ENCODE measurements at places on chromosomes 4 and X.

GRCh38 chr4:25638806-25639205 is 16.8 kb upstream of the SLC34A2 start:
- DNase-seq, result no peak

- no peak for DNase-seq
Observed at GRCh38 chrX:148035380-148035779, 54.2 kb downstream of the FMR1NB start.

DNA sequence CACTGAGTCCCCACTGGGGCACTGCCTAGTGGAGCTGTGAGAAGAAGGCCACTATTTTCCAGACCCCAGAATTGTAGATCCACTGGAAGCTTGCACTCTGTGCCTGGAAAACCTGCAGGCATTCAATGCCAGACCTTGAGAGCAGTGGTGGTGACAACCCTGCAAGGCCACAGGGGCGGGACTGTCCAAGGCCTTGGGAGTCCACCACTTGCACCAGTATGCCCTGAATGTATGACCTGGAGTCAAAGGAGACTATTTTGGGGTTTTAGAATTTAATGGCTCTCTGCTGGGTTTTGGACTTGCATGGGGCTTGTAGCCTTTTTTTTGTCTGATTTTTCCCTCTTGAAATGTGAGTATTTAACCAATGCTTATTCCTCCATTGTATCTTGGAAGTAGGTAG is 145.8 kb downstream of the MSN start:
- DNase-seq, result no peak

GRCh38 chr4:122378711-122379110 is at the start of gene ADAD1:
TSS of gene ADAD1 (plus strand) at chr4:122379011. CDS start at chr4:122380070, 1,059 bp downstream.
- no peak for DNase-seq

DNA sequence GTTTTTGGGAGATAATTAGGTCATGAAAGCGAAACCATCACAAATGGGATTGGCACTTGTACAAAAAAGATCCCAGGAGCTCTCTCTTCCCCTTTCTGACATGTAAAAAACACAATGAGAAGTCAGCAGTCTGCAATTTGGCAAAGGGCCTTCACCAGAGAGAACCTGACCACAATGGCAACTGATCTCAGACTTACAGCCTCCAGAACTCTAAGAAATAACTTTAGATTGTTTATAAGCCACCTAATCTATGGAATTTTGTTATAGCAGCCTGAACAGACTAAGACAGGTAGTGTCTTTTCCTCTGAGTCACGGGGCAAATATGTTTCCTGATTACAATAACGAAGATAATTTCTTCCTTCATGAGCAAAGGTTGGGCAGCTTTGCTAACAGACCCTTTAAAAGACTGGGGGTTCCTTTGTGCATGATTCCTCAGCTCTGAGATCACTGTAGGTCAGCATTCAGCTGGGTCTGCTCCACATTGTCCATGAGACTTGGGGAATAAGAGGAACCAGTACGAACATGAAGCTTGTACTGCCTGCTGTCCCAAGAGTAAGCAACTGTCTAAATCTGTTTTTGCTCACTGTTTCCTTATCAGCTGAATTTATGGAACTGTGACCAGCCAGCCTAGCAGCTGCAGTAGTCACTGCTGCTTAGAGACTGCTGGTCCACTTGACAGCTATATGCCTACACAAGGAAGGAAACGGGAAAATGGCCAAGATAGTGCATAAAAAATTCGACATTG is 191.6 kb downstream of the ANAPC10 start:
- peak; percentile 40 for DNase-seq

DNA sequence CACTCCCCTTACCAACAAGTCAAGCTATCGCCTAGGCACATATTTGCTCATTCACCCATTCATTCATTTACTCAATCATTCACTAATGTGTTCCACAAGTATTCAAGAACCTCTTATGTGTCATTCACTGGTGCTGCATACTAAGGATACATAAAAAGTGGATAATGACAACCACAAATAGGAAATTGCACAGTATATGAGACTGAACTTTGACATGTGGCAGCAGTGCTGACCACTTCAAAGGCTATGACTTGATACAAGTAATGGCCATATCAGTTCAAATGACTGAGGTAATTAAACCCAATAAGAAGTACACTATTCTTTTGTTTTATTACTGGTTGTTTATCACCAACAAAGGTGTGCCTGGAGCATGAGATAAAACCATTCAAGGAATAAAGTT is 282.5 kb downstream of the KLHL13 start:
- DNase-seq, result no peak

- no peak for DNase-seq
Observed at GRCh38 chrX:116272861-116273260, 102.3 kb downstream of the AGTR2 start.

GRCh38 chrX:87664381-87664780 is 146.8 kb downstream of the KLHL4 start:
- DNase-seq, result no peak

DNA sequence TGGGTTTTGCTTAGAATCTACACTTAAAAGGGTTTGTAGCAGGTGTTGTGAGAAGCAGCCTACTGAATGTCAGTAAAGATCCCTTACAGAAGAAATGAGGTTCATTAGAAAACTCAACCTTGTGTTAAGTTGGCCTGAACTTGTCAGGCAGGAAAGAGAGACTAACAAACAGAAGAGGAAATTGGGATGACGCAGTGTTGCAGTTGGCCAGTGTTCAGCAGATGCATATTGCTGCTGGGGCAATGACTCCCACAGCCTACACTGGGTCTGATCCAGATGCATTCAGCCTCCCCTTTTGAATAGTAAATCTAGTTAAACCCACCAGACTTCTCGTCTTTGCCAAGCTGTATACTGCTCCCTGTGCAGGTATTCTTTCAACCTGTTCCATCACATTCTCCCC is 409.4 kb downstream of the UBE2NL start:
- DNase-seq, result no peak

All from non-pigmented ciliary epithelial cell (primary cell).